Esophagus (tissue), 2 donors: ENCODE measurements at places on chromosomes 5 and 9. TPM values are rescaled to one million over a fixed set of nuclear protein-coding genes. Genes with fewer than 3 reads are reported as not detected.

HRH2 gene
- polyA plus RNA-seq: 0.40 TPM

CLIC3 gene
- 351 TPM for polyA plus RNA-seq

GPR107 gene
- polyA plus RNA-seq: 12.2 TPM

PCDHB13 gene
- polyA plus RNA-seq: 0.33 TPM

TXN gene
- polyA plus RNA-seq: 1,425 TPM

SIT1 gene
- 0.88 TPM for polyA plus RNA-seq

PRRC2B gene
- 26.8 TPM for polyA plus RNA-seq

CCDC171 gene
- polyA plus RNA-seq: 0.55 TPM

CER1 gene
- not detected for polyA plus RNA-seq

GDA gene
- polyA plus RNA-seq: 0.11 TPM

PCDHGA11 gene
- polyA plus RNA-seq: 0.75 TPM

SLC25A2 gene
- polyA plus RNA-seq: 0.05 TPM

C1QTNF3 gene
- 5.0 TPM for polyA plus RNA-seq

CD274 gene
- polyA plus RNA-seq: 0.98 TPM

PPIC gene
- 42.1 TPM for polyA plus RNA-seq

OR1Q1 gene
- not detected for polyA plus RNA-seq

IFNK gene
- polyA plus RNA-seq: not detected

ADGRV1 gene
- polyA plus RNA-seq: 0.82 TPM

GABRA6 gene
- not detected for polyA plus RNA-seq

PCDHB15 gene
- 0.80 TPM for polyA plus RNA-seq

ANXA2R gene
- polyA plus RNA-seq: 2.4 TPM

SPATA31E1 gene
- polyA plus RNA-seq: not detected

TXNDC8 gene
- polyA plus RNA-seq: not detected

NDFIP1 gene
- polyA plus RNA-seq: 14.1 TPM

TNFSF8 gene
- polyA plus RNA-seq: 0.18 TPM

SLC23A1 gene
- 0.01 TPM for polyA plus RNA-seq

MAPK9 gene
- 10.3 TPM for polyA plus RNA-seq
